ENCODE measurements at places on chromosomes 3 and 15. TPM values are rescaled to one million over a fixed set of nuclear protein-coding genes. Genes with fewer than 3 reads are reported as not detected.

DNA sequence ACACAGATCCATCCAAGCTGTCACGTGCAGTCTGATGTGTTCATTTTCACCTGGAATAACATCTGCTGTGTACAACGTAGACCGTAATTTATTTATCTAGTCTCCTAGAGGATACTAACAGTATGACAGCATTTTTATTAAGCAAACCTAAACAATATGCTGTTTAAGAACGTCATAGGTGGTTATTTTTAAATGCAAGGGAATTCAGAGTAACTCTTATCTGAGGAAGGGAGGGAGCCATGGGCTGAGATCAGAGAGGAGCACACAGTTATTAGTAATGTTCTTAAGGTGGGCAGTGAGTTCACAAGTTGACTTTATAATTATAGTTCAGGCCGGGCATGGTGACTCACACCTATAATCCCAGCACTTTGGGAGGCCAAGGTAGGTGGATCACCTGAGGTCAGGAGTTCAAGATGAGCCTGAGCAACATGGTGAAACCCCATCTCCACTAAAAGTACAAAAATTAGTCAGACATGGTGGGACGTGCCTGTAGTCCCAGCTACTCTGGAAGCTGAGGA lies 193.6 kb downstream of the UACA start:
- no peaks in the 10 kb centered on the region for H3K4me1 ChIP-seq
- no peak overlapping the region for H3K27ac ChIP-seq
- no peak overlapping the region for H3K4me3 ChIP-seq
- no peaks in the 10 kb centered on the region for H3K27me3 ChIP-seq

Gene AMIGO3
- 3.0 TPM for polyA plus RNA-seq

Gene CCR8
- polyA plus RNA-seq, result not detected

Gene GOLGA6L4
- polyA plus RNA-seq, result 11.1 TPM

Gene SLC28A1
- 0.26 TPM for polyA plus RNA-seq

DNA sequence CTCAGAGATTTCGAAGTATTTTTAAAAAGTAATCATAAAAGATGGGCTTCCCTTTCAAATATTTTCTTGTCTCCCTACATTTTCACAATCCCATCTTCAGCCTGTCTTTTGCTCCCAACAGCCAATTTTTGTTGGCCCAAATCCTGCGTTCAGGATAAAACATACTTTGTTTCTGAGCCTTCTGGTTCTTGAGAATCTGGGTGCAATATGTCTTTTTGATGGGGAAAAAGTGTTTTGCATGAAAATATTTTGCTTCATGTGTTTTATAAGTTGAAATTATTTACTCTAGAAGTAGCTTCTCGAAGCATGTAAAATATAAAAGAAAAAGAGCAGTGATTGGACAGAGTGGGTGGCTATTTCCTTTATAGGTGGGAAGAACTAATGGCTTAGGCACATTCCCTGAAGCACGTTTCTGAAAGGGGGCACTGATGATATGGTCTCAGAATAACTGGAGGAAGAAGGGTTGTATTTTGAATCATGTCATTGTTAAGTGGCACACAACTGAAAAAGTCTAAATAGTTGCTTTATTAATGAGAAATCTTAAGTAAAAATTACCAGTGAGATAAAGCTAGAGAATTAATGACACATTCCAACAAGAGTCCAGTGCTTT lies 3.9 kb downstream of the UNC13C start:
- no peaks in the 10 kb centered on the region for H3K4me1 ChIP-seq
- H3K27me3 ChIP-seq, result no peaks in the 10 kb centered on the region
- H3K4me3 ChIP-seq, result no peak overlapping the region
- DNase-seq, result no peak
- H3K27ac ChIP-seq, result no peak overlapping the region

Gene MAP3K13
- polyA plus RNA-seq, result 37.1 TPM

Gene PTH1R
- polyA plus RNA-seq, result 10.2 TPM

DNA sequence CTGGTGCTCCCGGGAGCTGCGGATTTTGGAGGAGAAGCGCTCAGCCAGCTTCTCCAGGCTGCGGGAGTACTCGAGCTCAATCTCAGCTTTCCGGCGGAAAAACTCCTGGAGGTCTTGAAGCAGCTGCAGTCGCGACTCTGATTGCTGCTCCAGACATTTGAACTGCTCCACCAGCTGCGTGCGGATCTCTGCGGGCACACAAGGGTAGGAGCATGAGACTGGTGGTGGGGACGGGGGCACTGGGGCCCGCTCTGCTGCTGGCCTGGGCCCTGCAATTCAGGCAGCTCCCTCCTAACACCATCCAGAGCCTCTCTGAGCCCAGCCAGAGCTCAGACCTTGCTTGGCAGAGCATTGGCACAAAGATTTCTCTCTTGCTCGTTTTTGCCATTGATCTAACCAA lies 124.7 kb downstream of the SRGAP3 start:
- no peak overlapping the region for H3K27ac ChIP-seq
- no peaks in the 10 kb centered on the region for H3K27me3 ChIP-seq
- no peak for DNase-seq
- no peaks in the 10 kb centered on the region for H3K4me1 ChIP-seq
- no peak overlapping the region for H3K4me3 ChIP-seq
- no peaks in the 10 kb centered on the region for H3K36me3 ChIP-seq

- no peaks in the 10 kb centered on the region for H3K27me3 ChIP-seq
- no peak overlapping the region for H3K27ac ChIP-seq
- no peaks in the 10 kb centered on the region for H3K4me1 ChIP-seq
Measured at GRCh38 chr3:77421916-77422315, 382.0 kb downstream of the ROBO2 start.

Gene AHSG
- 1.5 TPM for polyA plus RNA-seq

- H3K4me1 ChIP-seq, result no peaks in the 10 kb centered on the region
- no peak for DNase-seq
- no peaks in the 10 kb centered on the region for H3K27me3 ChIP-seq
- H3K4me3 ChIP-seq, result no peak overlapping the region
- no peaks in the 10 kb centered on the region for H3K36me3 ChIP-seq
Measured at GRCh38 chr3:32381922-32382321, 9.7 kb upstream of the CMTM7 start.

DNA sequence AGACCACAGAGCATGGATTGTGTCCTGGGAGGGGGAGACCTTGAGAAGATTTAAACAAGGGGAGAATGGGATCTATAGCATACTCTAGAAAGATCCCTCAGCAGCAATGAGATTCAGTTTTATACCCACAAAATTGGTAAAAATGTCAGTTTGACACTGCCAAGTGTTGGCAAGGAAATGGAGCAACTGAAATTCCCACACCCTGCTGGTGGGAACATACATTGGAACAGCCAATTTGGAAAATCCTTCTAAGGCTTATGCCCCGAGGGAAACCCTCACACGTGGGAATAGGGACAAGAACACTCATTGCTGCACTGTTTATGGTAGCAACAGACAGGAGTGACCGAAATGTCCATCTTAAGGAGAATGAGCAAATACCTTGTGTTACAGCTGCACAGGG lies 5.0 kb upstream of the DNAJB8 start:
- no peaks in the 10 kb centered on the region for H3K4me1 ChIP-seq
- H3K36me3 ChIP-seq, result no peaks in the 10 kb centered on the region
- H3K27me3 ChIP-seq, result no peaks in the 10 kb centered on the region
- DNase-seq, result no peak
- no peak overlapping the region for H3K27ac ChIP-seq

Data from testis (tissue), 5 donors.